Vagina (tissue), 2 donors: ENCODE measurements at places on chromosomes 5 and 9. TPM values are rescaled to one million over a fixed set of nuclear protein-coding genes. Genes with fewer than 3 reads are reported as not detected.

- DNase-seq, result no peak
Measured at GRCh38 chr5:160174780-160175437, 54.4 kb upstream of the FABP6 start.

DNA sequence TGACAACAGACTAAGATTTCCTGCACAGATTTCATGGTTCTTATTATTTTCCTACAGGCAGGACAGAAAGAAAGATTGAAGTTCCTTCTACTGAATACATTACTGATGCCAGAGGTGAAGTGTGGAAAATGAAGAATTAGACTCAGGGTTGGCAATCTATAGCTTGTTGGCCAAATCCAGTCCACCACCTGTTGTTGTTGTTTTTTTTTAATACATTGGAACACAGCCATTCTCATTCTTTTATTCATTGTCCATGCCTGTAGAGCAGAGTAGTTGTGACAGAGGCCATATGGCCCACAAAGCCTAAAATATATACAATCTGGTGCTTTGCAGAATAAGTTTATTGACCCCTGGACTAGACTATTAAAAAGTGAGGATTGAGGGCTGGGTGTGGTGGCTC, 5.8 kb upstream of the PLPPR1 start:
- DNase-seq, result no peak

DNA sequence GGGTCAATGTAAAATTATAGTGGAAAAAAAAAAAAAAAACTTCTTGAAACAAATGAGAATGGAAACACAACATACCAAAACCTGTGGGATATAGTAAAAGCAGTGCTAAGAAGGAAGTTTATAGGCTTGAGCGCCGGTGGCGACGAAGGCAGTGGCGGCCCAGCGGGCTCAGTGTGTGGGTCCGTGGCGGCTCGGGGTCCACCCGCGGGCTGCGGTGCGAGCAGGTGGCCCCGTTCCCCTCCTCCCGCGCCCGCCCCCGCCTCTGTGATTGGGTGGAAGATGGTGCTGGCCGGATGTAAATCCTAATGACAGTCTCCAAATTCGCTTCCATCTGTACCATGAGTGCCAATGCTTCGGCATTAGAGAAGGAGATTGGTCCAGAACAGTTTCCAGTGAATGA, 57.5 kb upstream of the TLX3 start:
- DNase-seq, result no peak

DNA sequence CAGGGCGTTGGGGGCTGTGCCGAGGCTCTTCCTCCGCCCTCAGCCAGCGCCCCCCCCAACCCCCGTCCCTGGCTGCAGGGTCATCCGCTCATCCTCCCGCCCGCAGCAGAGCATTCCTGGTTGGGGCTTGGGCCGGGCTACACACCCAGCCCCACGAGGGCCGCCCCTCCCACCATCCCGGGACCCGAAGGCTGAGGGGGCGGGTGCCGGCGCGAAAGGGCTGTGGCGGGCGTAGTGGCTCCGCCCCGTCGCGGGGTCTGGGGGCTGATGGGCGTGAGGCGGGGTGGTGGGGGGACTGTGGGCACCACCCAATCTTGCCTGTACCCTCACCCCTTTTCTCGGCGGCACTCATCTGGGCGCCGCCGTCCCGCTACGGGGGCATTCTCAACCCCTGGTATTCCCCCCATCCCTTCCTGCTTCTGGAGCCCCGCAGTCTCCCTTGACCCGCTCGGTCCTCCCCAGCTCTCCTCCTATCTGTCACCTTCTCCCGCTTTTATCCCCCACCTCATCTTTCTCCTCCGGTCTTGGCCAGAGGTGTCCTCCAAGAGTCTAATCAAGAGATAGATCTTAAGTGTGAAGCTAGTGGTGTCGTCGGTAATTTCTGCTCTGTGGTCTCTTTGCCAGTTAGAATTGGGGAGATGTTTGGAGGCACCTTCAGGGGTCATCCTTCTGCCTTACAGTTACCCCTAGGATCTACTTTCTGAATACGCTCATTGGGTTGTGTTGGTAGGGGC, 1.6 kb downstream of the FER start:
- peak; percentile 92 for DNase-seq

- DNase-seq, result no peak
Measured at GRCh38 chr5:169569513-169569912, 14.1 kb upstream of the SPDL1 start.

GRCh38 chr9:115195912-115196311, 78.0 kb upstream of the TNC start:
- no peak for DNase-seq

DNA sequence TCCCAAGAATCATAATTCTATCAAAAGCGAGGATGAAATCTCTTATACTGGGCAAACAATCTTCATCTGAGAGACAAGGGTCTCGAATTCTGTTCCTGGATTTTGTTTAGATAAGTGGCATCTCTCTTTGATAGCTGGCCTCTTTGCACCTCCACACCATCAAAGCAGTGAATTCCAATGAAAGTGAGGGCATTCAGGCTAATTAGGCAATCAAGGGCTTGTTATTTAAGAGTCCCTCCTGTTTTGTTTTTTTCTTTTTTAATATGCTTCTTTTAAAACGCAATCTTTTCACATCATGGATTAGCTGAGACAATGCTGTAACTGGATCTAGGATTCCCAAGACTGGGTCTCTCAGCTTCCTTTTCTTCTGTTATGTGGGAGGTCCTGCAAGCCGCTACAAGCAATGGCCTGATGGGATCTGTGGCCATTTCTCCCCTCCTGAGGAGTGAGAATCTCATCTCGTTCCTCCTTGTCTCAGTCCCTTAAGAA, 67.9 kb downstream of the TNC start:
- DNase-seq, result no peak

- no peak for DNase-seq
Measured at GRCh38 chr5:134006115-134006514, 1.3 kb upstream of the VDAC1 start.

GRCh38 chr5:149628221-149628620, 46.9 kb downstream of the ARHGEF37 start:
- DNase-seq, result no peak

GRCh38 chr9:125521462-125522327, 185.3 kb downstream of the MAPKAP1 start:
- no peak for DNase-seq

- DNase-seq, result no peak
Measured at GRCh38 chr5:15487228-15487627, 12.8 kb upstream of the FBXL7 start.

- DNase-seq, result no peak
Measured at GRCh38 chr9:77909306-77909705, 122.3 kb downstream of the GNAQ start.

The OR1L4 gene
- not detected for total RNA-seq

The KIAA0825 gene
- 2.5 TPM for total RNA-seq

The STPG3 gene
- total RNA-seq, result not detected

The NMUR2 gene
- total RNA-seq, result not detected

The PNPLA7 gene
- total RNA-seq, result 16.2 TPM

The RFESD gene
- 1.2 TPM for total RNA-seq

The ZCCHC10 gene
- 29.2 TPM for total RNA-seq

The IL13 gene
- total RNA-seq, result not detected

The EMB gene
- 10.1 TPM for total RNA-seq

The LCNL1 gene
- 2.0 TPM for total RNA-seq

The ACTBL2 gene
- not detected for total RNA-seq

The ENG gene
- 130 TPM for total RNA-seq

The SEMA4D gene
- total RNA-seq, result 39.3 TPM
